Body of pancreas (tissue), 4 donors: ENCODE measurements at places on chromosomes 6 and 20. TPM values are rescaled to one million over a fixed set of nuclear protein-coding genes. Genes with fewer than 3 reads are reported as not detected.
A peak's percentile ranks its signal among the peaks of the same experiment; 100 is the strongest.

GRCh38 chr6:111173341-111173740, 86.0 kb downstream of the SLC16A10 start:
- no peak overlapping the region for H3K4me3 ChIP-seq
- no peak for DNase-seq
- H3K27ac ChIP-seq = no peak overlapping the region
- no peaks in the 10 kb centered on the region for H3K36me3 ChIP-seq

- H3K4me1 ChIP-seq = peaks cover 12% of the 10 kb centered on the region
- H3K36me3 ChIP-seq = no peaks in the 10 kb centered on the region
- DNase-seq = peak; percentile 40
- H3K27ac ChIP-seq = peak overlapping the region; percentile 65
- peaks cover 4% of the 10 kb centered on the region for H3K27me3 ChIP-seq
- peak overlapping the region; percentile 27 for H3K4me3 ChIP-seq
These were observed 585 bp upstream of the DSE start for GRCh38 chr6:116369964-116370759.

GRCh38 chr6:106981926-106982325, 7.4 kb upstream of the CD24 start:
- no peak overlapping the region for H3K4me3 ChIP-seq
- no peak overlapping the region for H3K27ac ChIP-seq
- H3K4me1 ChIP-seq = peaks cover 6% of the 10 kb centered on the region

GRCh38 chr6:34143196-34143883, 2.5 kb downstream of the GRM4 start:
- no peaks in the 10 kb centered on the region for H3K36me3 ChIP-seq
- H3K27me3 ChIP-seq = peaks cover 55% of the 10 kb centered on the region
- H3K27ac ChIP-seq = no peak overlapping the region
- peaks cover 26% of the 10 kb centered on the region for H3K4me1 ChIP-seq
- no peak overlapping the region for H3K4me3 ChIP-seq

GRCh38 chr20:44585057-44585963, 2.9 kb downstream of the PKIG start:
- H3K27ac ChIP-seq = no peak overlapping the region
- no peak for DNase-seq
- no peaks in the 10 kb centered on the region for H3K36me3 ChIP-seq
- H3K4me1 ChIP-seq = peaks cover 5% of the 10 kb centered on the region
- H3K27me3 ChIP-seq = no peaks in the 10 kb centered on the region

GRCh38 chr20:50504231-50504823, 5.9 kb upstream of the PTPN1 start:
- peak overlapping the region; percentile 3 for H3K27ac ChIP-seq
- H3K4me3 ChIP-seq = no peak overlapping the region
- DNase-seq = no peak
- no peaks in the 10 kb centered on the region for H3K36me3 ChIP-seq
- no peaks in the 10 kb centered on the region for H3K27me3 ChIP-seq

Gene VGLL2
- total RNA-seq = 0.99 TPM

Gene ARMH2
- not detected for total RNA-seq

Gene TBCC
- 14.5 TPM for total RNA-seq
